HT1080 (cell line): ENCODE measurements at places on chromosomes 13 and 19.
A peak's percentile ranks its signal among the peaks of the same experiment; 100 is the strongest.

DNA sequence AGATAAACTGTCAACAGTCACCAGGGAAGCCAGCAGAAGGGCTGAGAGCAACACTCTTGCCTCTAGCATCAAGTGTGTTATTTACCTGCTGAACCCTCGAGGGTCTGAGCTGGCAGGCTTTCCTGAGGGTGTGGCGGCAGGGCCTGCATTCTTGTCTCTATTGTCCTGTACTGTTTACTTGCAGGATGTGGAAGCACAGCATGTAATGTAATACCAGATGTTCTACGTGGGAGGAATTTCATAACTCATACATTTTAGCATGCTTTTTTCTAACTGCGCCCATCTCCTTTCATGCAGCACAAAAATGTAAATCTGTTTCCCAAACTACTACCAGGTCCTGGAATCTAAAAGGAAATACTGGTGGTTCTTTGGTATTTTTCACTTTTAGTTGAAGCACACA is 153.1 kb downstream of the RGCC start:
- peak; percentile 59 for DNase-seq

DNA sequence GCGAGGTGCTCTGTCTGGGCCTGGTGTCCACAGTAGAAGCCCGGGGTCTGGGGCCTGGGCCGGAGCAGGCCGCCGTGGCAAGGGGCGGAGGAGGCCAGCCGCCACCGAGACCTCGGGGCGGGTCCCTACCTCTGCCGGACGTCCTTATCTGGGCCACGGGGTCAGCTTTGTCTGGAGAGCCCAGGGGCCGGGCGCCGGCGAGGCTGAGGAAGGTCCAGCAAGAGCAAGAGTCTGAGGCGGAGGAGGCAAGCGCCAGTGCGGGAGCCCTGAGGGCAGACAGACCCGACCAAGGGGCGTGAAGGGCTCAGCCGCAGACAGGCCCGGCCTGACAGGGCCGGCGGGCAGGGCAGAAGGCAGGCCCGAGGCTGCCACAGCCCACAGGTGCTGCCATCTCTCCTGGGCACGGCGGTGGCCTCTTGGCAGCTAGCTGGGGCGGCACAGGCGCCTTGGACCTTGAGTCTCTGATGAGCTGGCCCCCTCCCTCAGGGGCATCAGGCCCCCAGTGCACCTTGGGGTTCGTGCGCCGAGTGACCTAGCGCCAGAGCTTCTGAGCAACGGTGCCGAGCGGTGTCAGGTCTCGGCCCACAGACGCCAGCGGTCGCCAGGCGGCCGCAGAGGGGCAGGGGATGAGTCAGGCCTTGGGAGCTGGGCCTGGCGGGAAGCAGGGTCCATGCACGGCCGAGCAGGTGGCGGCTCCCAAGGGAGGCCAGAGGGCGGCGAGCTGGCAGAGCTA is 19.1 kb upstream of the AKAP8 start:
- no peak for DNase-seq

GRCh38 chr13:75170311-75170710 is 311.7 kb downstream of the TBC1D4 start:
- no peak for DNase-seq

GRCh38 chr19:5186293-5187050 is 154.1 kb downstream of the PTPRS start:
- peak; percentile 10 for DNase-seq

GRCh38 chr13:50425772-50426171 is 410.5 kb downstream of the KCNRG start:
- DNase-seq: no peak

GRCh38 chr19:10817291-10818038 is 18.5 kb downstream of the TMED1 start:
- no peak for DNase-seq

- peak; percentile 11 for DNase-seq
Measured at GRCh38 chr13:84574851-84575250, 692.6 kb upstream of the SLITRK1 start.

DNA sequence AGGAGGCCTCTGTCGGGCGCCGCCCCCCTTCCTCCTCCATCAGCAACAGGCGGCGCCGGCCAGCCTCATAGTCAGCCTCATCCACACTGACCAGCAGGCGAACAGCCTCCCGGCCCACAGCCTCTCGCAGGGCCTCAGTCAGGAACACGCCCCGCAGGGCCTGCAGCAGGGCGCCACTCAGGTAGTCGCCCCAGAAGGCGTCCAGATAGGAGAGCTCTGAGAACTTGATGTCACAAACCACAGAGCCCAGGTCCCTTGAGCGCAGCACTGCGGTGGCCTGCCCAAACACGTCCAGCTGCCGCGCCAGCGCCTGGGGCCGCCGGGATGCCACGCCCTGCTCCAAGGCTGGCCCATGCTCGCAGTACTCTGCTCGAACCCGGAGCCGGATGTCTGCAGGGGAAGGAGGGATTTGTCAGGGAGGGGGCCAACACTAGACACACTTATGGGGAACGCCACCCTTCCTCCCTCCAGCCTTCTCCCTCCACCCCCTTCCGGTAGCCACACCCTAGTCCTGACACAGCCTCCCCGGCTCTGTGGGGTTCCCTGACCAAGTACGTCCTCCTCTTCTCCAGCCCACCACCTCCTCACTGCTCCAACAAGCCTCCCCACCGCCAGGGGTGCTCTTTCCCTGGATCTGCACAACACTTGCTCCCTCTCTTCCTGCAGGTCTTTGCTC is 17.9 kb downstream of the DEDD2 start:
- DNase-seq: no peak

- no peak for DNase-seq
Measured at GRCh38 chr13:50284540-50284939, 269.3 kb downstream of the KCNRG start.

- no peak for DNase-seq
Measured at GRCh38 chr13:112900226-112900600, 68.8 kb upstream of the MCF2L start.

- DNase-seq: no peak
Measured at GRCh38 chr19:16754207-16754806, 34.7 kb downstream of the NWD1 start.

DNA sequence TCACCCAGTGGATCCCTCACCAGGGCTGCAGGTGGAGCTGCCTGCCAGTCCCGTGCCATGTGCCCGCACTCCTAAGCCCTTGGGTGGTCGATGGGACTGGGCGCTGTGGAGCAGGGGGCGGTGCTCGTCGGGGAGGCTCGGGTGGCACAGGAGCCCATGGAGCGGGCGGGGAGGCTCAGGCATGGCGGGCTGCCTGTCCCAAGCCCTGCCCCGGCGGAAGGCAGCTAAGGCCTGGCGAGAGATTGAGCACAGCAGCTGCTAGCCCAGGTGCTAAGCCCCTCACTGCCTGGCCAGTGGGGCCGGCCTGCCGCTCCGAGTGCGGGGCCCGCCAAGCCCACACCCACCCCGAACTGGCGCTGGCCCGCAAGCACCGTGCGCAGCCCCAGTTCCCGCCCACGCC is 16.8 kb upstream of the B3GLCT start:
- DNase-seq: no peak

GRCh38 chr19:4749870-4750590 is 26.4 kb upstream of the DPP9 start:
- no peak for DNase-seq

DNA sequence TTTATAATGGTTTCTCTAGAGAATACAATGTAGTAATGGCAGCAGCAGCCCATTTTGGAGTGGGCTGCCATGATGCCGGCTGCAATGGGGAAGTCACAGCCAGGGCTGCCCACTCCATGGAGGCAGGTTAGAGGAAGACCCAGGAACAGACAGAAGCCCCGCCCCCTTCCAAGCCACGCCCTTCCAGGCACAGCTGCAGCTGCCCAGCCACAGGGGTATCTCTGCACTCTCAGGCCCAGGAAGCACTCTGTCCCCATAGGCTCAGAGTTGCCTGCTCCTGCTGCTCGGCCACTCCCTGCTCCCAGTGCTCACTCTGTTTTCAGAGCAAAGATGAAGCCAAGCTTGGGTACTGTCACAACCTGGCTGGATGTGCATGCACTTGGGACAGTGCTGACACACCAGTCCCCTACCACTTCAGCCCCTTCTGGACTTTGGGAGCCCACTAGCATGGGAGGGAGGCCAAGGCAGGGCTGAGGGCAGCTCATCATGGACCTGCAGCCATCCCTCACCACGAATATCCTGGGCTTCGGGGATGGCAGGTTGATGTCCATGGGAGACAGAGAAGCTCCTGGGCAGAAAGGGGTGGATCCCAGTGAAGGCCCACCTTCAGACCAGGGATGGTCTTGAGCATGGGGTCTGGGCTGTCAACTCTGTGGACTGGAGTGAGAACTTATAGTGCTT is 1224.2 kb downstream of the SLITRK5 start:
- DNase-seq: no peak

GRCh38 chr13:29568731-29569130 is 26.8 kb downstream of the SLC7A1 start:
- DNase-seq: no peak

GRCh38 chr13:99275093-99275469 is 16.9 kb upstream of the GPR18 start:
- peak; percentile 88 for DNase-seq

DNA sequence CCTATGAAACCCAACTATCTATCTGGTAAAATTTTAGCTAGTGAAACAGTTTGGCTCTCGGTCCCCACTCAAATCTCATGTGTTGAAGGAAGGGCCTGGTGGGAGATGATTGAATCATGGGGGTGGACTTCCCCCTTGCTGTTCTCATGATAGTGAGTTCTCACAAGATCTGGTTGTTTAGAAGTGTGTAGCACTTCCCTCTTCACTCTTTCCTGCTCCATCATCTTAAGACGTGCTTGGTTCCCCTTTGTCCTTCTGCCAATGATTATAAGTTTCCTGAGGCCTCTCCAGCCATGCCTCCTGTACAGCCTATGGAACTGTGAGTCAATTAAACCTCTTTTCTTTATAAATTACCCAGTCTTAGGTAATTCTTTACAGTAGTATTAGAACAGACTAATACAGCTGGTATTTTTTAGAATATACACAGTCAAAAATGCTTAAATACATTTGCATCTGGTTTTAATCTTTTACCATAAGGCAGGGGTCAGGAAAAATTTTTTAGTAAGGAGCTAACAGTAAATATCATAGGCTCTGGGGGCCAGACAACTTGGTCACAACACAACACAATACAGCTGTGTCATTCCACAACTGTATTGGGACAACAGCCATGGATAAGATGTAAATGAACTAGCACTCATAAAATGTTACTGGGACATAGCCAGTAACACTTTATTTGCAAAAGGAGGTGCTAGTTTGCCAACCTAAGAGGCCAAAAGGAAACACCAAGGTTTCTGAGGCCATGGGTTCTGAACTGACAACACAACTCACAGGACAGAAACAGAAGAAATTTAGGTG is 24.3 kb downstream of the DZIP1 start:
- no peak for DNase-seq

DNA sequence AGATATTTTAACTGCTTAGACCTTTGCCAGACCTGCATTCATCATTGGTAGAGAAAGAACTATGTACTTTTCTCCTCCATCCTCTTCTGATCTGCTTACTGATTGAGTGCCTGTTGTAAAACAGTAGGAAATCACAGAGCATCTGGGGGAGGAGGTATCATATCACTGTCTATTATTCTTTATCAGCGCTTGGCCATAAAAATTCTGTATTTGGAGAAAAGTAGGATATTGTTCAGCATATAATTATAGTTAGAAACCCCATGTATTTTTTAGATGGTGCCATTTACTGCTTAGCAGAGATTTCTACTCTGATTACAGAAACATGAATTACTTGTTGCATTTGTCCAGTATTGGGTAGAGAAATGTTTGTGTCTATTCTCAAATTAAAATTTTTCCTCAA is 62.4 kb downstream of the URI1 start:
- DNase-seq: no peak

GRCh38 chr13:84479656-84480055 is 597.4 kb upstream of the SLITRK1 start:
- peak; percentile 60 for DNase-seq

GRCh38 chr19:3204646-3205275 is 19.0 kb downstream of the NCLN start:
- no peak for DNase-seq

DNA sequence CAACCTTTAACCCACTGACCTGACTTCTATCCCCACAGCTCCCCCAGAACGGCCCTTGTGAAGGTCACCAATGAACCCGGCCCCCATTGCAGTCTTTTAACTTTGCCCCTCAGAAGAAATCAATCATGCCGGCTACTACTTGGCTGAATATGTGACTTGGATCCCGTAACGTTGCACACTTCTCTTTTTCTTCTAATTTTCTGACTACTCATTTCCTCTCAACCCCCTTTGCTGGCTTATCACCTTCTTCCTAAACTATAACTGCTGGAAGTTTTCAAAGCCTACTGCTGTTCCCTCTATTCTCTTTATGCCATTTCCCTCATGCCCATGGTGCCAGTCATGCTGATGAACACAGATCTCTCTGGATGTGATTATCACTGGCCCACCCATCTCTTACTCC is 367.6 kb downstream of the DNAJC15 start:
- DNase-seq: no peak

DNA sequence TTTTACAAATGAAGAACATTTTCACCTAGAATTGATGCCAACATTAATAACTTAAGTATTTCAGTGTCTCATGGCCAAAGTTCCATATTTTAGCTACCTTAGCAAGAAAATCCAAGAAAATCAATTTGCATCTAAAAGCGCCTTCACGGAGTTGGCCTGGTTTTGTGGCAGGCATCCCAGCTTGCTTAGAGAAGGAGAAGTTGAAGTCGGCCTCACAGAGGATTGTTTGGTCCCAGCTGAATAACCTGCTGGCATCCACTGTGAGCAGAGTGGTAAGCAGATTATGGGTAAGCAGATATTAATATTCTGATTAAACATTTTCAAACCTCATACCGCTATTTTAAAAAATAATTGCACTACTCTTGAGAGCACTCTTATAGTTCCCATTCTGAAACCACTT is 62.3 kb upstream of the STARD13 start:
- DNase-seq: no peak

DNA sequence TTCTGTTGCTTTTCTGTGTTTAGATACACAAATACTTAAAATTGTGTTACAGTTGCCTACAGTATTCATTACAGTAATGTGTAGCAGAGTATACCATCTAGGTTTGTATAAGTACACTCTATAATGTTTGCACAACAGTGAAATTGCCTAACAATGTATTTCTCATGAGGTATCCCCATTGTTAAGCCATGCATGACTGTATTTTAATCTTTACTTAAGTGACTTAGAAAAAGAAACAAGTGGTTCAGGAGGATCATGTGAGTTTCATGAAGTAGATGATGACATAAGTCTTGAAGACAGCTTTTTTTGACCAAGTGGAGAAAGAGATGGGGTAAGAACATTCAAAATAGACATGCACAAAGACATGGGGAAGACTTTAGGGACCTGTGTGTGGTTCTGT is 8.4 kb upstream of the KCTD4 start:
- no peak for DNase-seq
